ENCODE measurements at places on chromosomes 5 and 9.

DNA sequence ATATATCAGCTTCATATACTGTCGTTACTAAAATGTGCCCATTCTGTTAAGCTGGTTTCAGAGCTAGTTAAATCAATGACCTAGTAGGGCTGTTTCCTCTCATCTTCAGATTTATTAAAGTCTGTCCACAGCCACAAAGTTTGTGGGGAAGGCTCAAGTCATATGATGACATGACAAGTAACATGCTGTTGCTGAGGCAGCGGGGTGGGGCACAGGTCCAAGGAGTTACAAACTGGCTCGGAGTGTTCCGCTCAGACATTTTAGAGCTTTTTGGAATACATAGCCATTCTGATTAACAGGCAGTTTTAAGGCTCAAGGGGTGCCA, 2.7 kb upstream of the ANP32B start:
- DNase-seq = no peak

GRCh38 chr9:126861707-126862103, 1.3 kb downstream of the ZBTB34 start:
- DNase-seq = peak; percentile 37

DNA sequence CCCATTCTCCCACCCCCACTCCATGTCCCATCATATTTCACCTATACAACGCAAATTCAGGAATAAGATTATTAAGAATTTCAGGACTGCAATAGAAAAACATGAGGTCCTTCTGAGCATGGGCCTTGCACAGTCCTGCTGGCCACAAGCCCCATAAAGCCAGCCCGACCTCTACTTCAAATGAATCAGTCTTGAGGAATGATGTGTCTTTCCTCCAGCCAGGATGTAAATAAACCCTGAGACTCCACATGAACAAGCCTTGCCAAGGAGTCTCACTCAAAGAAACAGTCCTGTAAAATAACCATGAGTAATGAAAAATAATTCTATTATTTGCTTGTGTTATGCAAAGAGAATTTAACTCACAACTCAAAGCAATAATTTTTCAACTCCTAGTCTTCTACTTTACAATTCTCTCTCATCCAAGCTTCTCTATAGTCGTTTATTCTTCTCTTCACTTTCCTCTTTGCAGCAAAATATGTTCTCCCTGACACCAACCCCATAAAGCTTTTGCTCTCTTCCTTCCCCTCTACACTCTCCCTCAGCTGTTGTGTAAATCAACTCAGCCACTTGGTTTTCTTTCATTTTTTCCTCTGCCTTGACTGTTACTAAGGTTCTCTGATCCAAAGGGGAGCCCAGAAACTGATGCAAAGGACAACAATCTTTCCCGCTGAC, 140.1 kb upstream of the MOCS2 start:
- DNase-seq = no peak

- DNase-seq = peak; percentile 95
These were observed 59.9 kb downstream of the ZFAND5 start for GRCh38 chr9:72305102-72305546.

DNA sequence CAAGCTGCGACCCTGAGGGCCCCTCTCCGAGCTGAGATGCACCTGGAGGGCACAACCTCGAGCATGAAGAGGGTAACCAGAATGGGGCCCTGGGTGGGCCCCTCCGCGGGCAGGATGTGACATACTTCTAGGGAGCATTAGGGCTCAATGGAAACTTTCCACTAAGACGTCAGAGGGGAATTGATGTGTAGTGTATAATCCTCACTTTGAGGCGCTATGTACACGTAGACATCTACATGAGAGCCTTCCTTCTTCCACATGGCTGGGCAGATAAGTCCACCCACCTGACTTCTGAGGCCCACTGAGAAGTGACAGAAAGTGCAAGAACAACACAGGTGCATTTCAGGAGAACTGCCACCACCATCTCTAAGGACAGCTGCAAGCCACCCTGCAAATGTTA, 61.0 kb downstream of the DAP start:
- no peak for DNase-seq

- no peak for DNase-seq
These were observed 170.4 kb downstream of the ARRDC3 start for GRCh38 chr5:91212714-91213092.

Data from inflammatory macrophage treated with lipopolysaccharide for 1 hour (primary cell).